Fibroblast of lung (primary cell): ENCODE measurements at places on chromosomes 11 and 22. TPM values are rescaled to one million over a fixed set of nuclear protein-coding genes. Genes with fewer than 3 reads are reported as not detected.

The CCDC188 gene
- 0.37 and 0.59 TPM in 2 replicates for polyA plus RNA-seq

The OSBPL5 gene
- polyA plus RNA-seq: 10.1 and 12.4 TPM in 2 replicates

The RAB38 gene
- polyA plus RNA-seq: 1.9 and 9.3 TPM in 2 replicates

The LIN7C gene
- 40.6 and 43.2 TPM in 2 replicates for polyA plus RNA-seq

The KCNJ5 gene
- polyA plus RNA-seq: 0.15 and 0.24 TPM in 2 replicates

The SLC5A12 gene
- polyA plus RNA-seq: 0.03 TPM in 1 of 2 replicates, not detected in the other

The CASP12 gene
- 0.09 TPM in 1 of 2 replicates, not detected in the other for polyA plus RNA-seq

DNA sequence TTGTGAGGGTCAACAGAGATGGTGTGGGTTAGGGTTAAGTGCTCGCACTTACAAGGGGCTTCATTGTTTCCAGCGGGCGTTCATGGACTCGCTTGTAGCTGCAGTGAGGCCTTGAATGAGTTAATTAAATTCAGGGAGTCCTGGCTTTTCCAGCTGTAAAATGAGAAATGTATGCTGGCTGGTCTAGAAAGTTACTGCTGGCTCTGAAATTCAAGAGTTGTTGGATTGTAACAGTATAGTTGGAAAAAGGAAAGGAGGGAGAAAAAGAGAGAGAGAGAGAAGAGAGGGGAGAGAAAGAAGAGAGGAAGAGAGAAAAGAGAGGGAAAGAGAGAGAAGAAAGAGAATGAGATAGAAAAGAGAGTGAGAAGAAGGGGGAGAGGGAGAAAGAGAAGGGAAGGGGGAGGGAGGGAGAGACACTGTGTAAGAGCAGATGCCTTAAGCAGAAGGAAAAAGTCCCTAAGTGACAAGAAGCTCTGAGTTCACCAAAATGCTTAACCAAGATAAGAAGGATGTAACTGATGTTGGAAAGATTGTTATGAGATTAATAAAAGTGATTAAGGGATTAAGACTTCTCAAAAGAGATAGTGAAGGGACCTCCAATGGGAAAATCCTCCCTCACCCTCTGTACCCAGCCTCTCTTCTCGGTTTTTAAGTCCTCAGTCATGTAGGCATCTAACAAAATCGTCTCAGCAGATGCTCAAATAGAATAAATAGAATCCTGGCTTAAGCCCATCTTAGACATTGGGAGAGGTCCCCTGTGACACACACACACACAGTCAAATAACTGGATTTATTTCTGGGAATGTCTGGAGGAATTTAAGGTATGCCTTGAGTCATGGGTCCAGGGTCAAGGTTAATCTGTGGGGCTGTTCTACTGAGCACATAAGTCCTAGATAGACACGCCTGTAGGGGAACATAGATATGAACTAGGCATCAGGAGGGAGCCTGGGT is 477.9 kb downstream of the MIAT start:
- peak; percentile 94 for DNase-seq

DNA sequence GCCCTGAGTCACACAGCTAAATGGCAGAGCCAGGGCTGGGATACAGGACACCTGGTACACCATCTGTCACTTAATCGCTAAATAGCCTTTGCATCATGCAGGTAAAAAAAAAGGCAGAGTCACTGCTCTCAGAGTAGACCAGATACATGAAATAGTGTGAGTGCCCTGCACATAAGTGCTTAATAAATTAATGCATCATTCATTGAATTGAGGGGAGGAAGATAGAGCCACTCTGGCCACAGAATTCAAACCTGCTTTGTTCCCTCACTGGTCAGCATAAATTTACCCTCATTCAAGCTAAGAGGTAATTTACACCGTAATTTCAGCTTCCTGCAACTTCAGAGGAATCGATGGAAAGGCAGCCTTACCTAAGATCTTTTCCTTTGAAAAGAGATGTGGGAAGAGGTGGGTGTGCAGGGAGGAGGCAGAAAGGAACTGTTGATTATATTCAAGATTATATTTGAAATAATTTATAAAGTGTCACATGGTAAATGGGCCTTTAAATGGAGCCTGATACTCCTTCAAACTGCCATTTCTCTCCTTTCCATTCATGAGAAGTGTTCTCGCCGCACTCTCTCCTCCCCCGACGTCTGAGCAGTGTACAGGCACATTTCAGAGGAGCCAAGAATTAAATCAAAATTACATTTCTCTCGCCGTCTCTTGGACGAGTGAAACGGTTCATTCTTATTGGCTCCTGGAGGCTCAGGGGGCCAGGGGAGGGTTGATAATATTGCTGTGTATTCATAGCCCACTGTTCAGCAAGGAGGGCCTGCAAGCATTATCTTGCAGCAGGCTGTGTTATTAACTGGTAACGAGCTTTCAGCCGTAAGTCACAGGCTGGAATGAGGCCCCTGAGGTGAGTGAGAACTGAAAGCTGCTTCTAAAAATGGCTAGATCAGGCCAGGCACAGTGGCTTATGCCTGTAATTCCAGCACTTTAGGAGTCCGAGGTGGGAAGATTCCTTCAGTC is 52.2 kb upstream of the HMGXB4 start:
- no peak for DNase-seq

- DNase-seq: no peak
These were observed 51.9 kb upstream of the EP300 start for GRCh38 chr22:41040483-41040882.

GRCh38 chr22:29143941-29144785 is 61.5 kb upstream of the EMID1 start:
- no peak for DNase-seq

DNA sequence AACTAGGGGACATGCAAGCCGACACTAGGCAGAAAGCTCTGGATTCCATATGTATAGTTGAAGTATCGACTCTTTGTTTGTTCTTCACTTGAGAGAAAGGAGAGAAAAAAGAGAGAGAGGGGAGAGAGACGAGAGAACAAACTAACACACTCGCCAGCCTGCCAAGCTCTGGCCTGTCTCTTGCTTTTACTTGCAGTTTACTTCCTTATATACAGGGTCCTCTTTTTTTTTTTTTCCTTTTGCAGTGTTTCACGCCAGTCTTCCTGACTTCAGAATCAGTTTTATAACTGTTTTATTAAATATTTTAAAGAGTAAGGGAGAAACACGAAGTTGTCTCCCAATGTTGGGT is 19.9 kb downstream of the TEAD1 start:
- no peak for DNase-seq

- DNase-seq: peak; percentile 52
These were observed 81.6 kb upstream of the SORL1-AS1 start for GRCh38 chr11:121534131-121535093.

- no peak for DNase-seq
These were observed 9.4 kb upstream of the NLRP10 start for GRCh38 chr11:7974668-7975067.

DNA sequence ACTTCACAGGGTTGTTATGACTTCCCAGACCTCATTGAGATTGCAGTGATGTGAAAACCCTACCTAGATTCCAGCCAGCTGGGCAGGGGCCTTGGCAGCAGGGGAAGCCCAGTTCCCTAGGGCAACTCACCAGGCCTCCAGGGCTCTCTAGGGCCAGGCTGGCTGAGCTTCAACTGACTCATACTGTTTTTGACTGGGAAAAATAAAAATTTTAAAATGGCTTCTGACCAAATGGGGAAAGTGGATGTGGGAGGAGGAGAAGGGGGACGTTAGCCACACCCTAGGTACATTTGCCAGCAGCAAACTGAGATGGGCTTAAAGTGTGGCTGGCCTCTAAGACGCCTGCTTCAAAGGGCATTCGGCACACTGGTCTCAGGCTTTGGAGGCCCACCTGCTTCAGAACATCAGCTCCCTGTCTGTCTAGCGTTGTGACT is 39.0 kb downstream of the BMAL1 start:
- peak; percentile 79 for DNase-seq

DNA sequence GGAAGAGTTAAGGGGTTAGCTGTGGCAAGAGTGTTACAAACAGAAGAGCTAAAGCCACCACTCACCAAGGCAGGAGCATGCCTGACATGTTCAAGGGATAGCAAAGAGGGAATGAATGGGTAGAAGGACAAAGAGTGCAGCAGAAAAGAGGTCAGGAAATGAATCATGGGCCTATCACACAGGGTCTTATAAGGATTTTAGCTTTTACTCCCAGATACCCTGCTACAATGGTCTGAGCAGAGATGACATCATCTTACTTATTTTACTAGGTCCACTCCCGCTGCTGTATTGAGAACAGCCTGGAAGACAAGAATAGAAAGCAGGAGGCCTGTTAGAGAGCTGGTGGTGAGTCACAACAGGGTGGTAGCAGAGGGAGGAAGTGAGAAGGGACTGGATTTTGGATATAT is 9.8 kb downstream of the TRAF6 start:
- peak; percentile 95 for DNase-seq

DNA sequence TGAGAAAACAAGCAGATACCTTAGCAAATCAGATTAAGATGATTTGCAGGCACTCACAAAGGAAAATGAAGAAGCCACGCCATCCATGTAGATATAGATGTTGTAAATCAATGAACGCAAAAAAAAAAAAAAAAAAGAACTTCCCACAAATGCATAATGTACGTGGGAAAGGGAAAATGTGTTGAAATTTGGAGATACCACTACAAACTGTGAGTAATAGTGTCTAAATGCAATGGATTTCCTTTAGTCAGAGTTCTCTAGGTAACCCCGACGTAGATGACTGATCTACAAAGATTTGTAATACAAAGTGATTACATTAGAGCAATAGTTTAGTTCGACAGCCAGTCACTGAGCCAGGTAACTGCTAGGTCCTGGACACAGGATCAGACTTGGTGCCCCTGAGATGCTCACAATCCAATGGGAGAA is 783 bp upstream of the ANKRD54 start:
- DNase-seq: no peak

DNA sequence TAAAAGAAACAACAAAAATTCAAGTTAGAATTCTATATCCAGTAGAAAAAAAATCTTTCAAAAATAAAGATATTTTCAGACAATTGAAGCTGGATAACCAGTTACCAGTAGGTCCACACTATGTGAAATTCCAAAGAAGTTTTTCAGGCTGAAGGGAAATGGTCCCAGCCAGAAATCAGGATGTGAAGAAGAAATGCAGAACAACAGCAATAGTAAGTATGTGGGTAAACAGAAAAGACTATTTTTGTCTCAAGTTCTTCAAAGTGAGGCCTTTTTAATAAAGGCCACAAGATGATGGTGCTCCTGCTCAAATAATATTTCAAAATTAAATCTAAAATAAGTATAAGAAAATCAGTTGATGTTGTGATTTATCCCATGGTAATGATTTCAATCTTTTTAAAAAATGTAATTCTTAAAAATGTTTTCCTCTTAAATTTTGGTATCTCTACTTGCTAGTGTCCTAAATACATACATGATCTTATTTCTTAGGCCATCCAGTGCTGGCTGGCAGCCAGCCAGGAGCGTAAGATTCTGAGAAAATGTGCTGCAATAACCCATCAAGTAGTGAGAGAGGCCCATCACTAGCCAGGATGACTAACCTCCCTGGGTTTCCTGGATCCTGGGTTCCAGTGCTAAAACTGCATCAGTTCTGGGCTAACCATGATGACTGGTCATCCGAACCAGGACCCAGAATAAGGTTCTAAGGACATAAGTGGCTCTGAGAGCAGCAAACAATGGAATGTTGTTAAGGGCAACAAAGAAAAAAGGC is 15.6 kb upstream of the UCP3 start:
- DNase-seq: peak; percentile 73

DNA sequence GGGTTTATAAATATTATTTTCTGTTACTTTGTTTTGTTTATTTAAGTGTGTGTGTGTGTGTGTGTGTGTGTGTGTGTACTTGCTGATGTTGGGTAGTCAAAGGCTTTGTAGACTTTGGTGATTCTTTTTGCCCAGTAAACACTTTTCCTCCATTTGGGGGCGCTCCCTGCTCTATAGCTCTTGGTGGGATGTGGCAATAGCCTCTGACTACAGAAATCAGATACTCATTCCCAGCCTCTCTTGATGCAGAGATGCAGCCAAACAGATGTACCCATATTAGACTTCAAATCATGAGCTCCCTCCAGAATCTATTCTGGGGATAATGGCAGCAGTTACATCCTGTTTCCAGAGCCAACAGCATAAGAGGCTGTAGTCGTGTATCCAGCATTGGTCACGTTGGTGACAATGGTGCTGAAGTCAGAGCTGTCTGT is 33.4 kb upstream of the APOL5 start:
- peak; percentile 81 for DNase-seq

GRCh38 chr22:24761888-24762675 is 12.4 kb downstream of the PIWIL3 start:
- DNase-seq: no peak

DNA sequence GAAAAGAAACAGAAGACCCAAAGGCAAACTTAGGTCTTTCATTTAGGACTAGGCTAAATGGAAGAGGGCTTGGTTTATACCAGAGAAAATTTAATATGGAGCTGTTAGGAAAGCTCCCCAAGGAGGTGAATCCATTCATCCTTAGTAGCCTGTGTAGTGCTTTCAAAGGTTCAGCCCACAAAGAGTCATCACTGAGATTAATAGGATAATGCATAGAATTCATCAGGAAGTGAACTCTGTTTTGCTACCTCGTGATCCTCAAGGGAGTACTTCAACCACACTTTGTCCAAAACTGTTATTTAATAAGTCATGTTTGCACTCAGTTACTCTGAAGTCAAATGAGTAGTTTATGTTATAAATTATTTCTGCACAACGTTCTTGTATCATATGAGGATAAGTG is 43.3 kb upstream of the MMP7 start:
- peak; percentile 58 for DNase-seq
